Lung (tissue), 17 donors: ENCODE measurements at places on chromosomes 3 and 15. TPM values are rescaled to one million over a fixed set of nuclear protein-coding genes. Genes with fewer than 3 reads are reported as not detected.
A peak's percentile ranks its signal among the peaks of the same experiment; 100 is the strongest.

DNA sequence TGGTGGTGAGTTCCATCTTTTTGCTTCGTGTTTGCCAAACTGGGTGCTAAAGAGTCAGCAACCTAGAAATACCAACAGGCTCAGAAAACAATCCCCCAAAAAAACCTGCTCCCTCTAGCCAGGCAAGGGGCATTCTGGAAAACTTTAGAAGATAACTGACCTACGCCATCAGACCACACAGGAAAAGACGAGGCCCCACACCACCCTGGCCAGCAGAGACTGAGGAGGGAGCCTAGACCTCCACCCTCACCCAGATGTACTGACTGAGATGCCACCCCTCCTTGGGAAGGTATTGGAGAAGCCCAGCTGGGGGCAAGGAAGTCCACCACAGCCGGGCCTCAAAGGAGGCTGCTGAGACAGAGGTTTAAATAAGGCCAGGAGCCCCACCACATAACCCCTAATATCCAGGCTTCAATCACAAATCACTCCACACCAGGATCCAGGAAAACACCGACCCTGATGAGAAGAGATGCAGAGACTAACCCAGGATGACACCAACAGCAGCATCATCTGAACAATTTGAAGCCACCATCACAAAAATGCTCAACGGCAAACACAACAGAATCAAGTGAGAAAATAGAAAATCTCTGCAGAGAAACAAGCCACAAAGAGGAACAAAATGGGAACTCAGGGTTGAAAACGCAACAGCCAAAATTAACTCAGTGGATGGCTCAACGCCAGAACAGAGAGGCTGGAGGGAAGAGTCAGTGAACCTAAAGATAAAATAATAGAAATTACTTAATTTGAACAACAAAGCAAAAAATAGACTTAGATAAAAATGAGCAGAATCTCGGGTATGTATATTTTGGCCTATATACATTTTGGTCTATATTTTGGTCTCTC is 61.0 kb downstream of the TPRA1 start:
- no peak for DNase-seq

Gene USP3
- 29.8 TPM for polyA plus RNA-seq

- peak; percentile 28 for DNase-seq
These were observed 1.1 kb upstream of the NLGN1 start for GRCh38 chr3:173396191-173397041.

GRCh38 chr15:101014921-101015841 is 96.0 kb downstream of the LRRK1 start:
- DNase-seq: peak; percentile 80

DNA sequence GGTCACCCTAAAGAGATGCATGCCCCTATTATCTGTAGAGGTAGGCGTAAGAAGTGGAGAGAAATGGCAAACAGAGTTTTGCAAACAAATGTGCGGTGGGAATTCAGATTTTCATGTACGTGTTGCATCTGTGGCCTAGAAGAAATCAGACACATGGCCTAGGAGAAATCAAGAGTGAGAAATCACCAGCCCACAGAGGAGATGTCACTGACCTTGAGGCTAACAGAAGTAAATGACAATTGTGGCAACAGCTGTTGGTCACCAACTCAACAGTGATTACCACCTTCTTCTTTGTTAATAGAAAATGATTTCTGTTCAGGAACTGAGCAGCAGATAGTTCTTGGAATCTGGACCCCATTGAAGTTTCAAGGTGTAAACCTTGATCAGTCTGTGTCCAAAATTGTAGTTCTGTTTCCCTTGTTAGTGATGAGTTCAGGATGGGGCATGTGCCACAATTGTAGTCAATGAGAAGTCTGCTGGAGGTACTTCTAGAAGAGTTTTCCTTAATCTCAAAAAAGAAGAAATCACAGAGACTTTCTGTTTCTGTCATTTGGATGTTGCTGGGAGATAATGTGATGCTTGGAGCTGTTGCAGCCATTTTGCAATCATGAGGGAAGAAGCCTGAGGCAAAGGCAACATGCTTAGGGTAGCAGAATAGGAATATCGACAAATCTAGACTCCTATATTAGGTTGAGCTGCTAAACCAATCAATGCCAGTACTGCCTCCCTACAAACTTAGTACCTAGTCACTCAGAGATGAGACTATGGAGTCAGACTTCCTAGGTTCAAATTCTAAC is 34.3 kb upstream of the RFTN1 start:
- DNase-seq: no peak

Gene MYRIP
- 0.83 TPM for polyA plus RNA-seq

Gene CAMK1
- 30.5 TPM for polyA plus RNA-seq

DNA sequence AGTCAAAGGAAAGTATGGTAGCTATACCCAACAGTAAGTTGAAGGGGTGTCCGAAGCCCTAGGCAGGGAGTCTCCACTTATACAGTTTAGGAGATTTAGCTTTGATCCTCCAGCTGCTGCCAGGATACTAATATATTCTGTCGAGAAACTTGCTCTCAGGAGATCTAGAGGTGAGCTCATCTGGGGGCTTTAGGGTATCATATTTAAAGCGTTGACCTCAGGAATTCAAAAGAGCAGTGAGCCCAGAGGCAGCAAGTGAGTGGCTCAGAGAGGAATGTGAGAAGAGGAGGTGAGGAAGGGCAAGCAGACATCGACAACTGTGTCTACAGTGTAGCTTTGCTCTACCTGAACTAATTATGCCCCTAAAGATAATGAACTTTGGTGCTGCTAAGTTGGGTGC is 245.1 kb upstream of the LRTM1 start:
- no peak for DNase-seq

DNA sequence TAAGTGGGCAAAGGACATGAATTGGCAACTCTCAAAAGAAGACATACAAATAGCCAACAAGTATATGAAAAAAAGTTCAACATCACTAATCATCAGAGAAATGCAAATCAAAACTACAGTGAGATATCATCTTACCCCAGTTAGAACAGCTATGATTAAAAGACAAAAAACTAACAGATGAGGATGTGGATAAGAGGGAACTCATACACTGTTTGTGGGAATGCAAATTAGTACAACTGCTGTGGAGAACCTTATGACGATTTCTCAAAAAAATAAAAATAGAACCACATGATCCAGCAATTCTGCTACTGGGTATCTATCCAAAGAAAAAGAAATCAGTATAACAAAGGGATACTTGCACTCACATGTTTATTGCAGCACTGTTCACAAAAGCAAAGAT is 28.6 kb downstream of the NEK10 start:
- no peak for DNase-seq

Gene CEP70
- 19.5 TPM for polyA plus RNA-seq

GRCh38 chr15:64705006-64705405 is 70.4 kb downstream of the RBPMS2 start:
- DNase-seq: no peak

Gene PRTG
- 2.8 TPM for polyA plus RNA-seq

GRCh38 chr3:133948131-133948810 is 52.6 kb upstream of the RAB6B start:
- no peak for DNase-seq

Gene PLSCR2
- 0.33 TPM for polyA plus RNA-seq

DNA sequence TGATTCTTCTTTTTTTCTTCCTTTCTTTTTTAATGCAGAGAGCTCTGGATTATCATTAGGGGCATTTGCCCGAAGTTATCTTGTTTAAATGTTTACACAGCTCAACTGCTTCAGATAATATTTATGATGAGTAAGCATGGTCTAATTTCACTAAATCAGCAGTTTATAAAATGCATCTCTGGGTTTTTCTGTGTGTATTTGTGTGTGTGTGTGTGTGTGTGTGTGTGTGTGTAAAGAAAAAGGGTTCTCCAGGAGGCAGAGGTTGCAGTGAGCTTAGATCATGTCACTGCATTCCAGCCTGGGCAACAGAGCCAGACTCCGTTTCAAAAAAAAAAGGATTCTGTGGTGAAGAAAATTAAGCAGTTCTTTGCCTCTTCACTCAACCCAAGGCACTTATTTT is 25.9 kb upstream of the TNFSF10 start:
- DNase-seq: no peak

Gene MYLK
- 51.9 TPM for polyA plus RNA-seq

DNA sequence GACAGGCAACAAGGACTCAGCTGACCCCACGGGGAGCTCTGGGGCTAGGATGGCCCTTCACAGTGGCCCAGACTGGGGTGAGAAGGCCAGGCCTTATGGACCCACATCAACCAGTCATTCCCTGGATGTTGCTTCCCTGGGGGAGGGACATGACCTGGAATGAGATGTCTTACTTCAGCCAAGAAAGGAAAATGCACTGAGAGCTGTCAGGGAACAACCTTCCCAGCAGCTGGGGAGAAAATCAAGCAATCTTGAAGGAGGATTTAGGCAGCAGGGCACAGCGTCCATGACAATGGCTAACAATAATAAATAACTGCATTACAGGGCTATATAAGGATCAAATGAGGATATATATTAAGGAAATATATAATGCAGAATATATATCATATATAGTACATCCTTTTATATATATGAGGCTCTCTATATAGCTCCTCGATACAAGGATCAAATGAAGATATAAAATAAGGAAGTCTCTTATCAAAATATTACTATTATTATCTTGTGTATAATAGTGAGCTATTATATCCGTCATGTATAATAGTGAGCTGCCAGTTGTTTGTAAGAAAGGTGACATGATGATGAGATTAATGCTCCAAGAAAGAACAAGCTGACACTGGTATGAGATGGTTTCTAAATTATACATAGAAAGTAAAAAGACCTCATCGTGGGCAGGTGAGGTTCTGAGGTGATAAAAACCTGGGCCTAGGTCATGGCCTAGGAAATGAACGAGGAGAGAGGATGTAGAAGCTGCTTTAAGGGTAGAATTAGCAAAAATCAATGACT is 117.8 kb upstream of the LIPC start:
- no peak for DNase-seq

Gene TMEM207
- not detected for polyA plus RNA-seq

- peak; percentile 30 for DNase-seq
These were observed 60.6 kb downstream of the CD200R1L start for GRCh38 chr3:112786002-112786590.

Gene LPP
- polyA plus RNA-seq: 11.1 TPM

- no peak for DNase-seq
These were observed 10.5 kb downstream of the ACOX2 start for GRCh38 chr3:58526515-58526957.

- no peak for DNase-seq
These were observed 278.2 kb upstream of the STT3B start for GRCh38 chr3:31254483-31254882.

DNA sequence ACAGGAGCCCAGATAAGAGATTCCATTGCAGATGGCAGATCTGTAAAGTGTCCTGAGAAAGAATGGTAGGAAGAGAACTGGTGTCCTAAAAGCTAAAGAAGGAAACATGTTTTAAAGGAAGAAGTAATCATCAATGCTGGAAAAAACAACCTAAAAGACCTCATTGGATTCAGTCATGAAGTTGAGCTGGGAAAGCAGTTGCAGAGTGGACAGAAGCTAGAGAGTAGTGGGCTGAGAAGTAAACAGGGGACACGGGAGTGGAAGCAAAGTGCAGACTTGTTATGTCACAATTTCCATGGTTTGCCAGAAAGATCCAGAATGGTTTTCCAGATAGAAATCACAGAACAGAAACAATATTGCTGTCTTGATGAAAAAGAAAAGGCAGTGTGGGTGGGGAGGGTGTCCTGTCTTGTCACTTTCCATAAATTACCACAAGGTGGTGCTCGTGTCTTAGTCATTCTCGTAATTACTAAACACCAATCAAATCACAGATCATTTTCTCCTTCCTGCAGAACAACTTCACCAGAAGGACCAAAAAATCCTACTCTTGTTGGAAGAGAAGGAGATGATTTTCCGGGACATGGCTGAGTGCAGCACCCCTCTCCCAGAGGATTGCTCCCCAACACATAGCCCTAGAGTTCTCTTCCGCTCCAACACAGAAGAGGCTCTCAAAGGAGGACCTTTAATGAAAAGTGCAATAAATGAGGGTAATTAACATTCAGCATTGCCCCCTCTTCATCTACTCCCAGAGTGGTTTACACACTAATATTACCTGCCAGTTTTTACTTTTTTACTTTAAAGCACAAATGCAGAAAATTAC is 64.5 kb downstream of the KLHL25 start:
- DNase-seq: peak; percentile 88

Gene BCL2A1
- polyA plus RNA-seq: 323 TPM

GRCh38 chr15:38702178-38702912 is 137.7 kb upstream of the RASGRP1 start:
- no peak for DNase-seq

Gene SLC22A14
- 0.07 TPM for polyA plus RNA-seq

Gene NLGN1
- 0.24 TPM for polyA plus RNA-seq

Gene LIPC
- polyA plus RNA-seq: 0.24 TPM

DNA sequence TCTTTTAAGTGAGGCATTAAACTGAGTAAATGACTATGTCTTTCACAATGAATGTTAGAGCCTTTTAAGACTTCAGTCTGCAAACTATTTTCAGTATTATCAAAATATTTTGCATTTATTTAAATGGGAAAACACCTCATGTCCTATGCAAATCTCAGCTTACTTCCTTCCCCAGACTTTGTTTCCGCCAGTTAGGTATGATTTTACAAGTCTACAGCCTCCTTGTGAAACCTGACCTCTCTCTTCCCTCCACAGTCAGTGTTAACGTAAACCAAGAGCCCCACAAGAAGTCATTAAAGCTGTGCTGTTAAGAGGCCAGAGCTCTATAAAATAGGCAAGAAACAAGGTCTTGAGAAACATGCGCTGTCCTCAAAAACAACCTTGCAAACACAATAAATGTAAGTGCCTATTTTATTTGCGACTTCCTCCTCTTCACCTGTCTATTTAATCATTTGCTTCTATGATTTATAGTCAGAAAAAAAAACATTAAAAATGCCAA is 48.3 kb downstream of the PRTG start:
- peak; percentile 52 for DNase-seq

Gene DAPK2
- 40.1 TPM for polyA plus RNA-seq

Gene CFAP91
- 3.6 TPM for polyA plus RNA-seq

Gene IL17RE
- polyA plus RNA-seq: 7.0 TPM
